ENCODE measurements at places on chromosomes 1 and 21. TPM values are rescaled to one million over a fixed set of nuclear protein-coding genes. Genes with fewer than 3 reads are reported as not detected.
A peak's percentile ranks its signal among the peaks of the same experiment; 100 is the strongest.

DNA sequence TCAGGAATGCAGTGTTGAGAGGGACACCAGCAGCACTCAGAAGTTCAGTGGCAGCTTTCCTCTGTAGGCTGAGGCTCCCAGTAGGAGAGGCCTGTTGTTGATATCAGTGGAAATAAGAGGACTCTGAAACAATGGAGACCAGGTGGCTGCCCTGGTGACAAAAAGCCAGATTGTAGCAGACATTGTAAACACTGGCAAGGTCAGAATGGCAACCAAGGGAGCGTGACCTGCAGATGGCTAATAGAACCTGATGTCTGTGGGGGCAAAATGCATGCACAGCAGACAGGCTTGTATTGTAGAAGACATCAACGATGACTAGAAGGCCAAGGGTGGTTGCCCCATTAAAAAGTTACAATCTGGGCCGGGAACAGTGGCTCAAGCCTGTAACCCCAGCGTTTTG is 53.1 kb upstream of the GPR37L1 start:
- no peak for DNase-seq

The NLRP3 gene
- 2.4 TPM for total RNA-seq

The KRTAP22-1 gene
- not detected for total RNA-seq

The HAO2 gene
- 0.16 TPM for total RNA-seq

- no peak for DNase-seq
Observed at GRCh38 chr1:118429856-118430255, 244.8 kb upstream of the SPAG17 start.

GRCh38 chr1:119288751-119289150 is 79.8 kb upstream of the HAO2 start:
- DNase-seq: no peak

- peak; percentile 69 for DNase-seq
Observed at GRCh38 chr1:27366411-27367159, at the start of gene MAP3K6. MAP3K6 (minus strand) TSS chr1:27366961; CDS start chr1:27366597, 364 bp downstream.

DNA sequence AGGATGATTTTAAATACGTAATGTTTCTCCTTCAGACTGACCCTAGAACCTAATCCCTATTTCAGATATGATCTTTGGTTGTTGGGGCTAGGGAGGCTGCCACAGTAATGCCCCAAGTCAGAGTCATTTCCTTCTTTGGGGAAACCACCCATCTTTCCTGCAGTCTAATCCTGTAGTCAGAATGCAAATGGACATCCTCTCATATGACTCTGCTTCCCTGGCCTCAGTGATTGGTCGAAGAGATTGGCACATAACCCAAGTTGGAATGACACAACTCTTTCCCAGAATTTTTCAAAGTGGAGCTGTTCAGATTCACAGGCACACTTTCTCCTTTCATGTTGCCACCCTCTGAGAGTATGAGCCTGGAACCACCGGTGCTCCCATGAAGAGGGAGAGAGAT is 58.8 kb upstream of the ZNF644 start:
- DNase-seq: no peak

GRCh38 chr1:94611681-94612475 is 70.3 kb upstream of the F3 start:
- DNase-seq: no peak

DNA sequence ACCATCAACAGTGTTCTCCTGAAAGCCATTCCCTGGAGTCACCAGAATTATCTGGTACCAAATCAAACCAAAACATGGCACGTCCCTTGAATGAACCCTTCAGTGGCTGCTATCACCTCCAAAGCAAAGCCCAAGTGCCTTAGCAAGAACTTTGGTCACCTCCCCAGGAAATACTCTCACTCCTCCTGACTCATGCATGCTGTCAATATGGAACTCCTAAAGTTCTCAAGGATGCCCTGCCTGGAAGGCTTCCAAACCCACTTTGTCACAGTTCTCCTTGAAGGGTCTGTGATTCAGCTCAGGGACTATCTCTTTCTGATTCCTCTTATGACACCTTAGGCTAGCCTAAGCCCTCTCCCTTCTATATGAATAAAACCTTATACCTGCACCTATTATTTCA is 146.1 kb upstream of the RUNX1 start:
- DNase-seq: no peak

- DNase-seq: no peak
Observed at GRCh38 chr1:168845140-168845539, 116.1 kb upstream of the DPT start.

DNA sequence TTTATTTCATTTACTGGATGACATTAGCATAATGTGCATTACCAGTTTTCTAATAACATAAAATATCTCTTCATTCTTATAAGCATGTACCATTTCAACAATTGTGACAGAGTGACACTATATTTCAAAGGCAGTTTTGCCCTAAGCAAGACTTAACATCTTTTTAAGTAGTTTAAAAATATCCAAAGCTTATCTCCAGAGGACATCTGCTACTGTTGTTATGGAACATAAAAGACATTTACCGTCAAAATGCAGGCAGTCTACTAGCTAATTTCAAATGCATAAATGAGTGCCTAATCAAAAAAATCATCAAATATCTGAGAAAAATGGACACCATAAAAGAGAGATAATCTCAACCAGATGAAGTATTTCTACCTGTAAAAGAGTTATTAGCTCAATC is 782.4 kb upstream of the BRINP3 start:
- DNase-seq: no peak

GRCh38 chr1:42674214-42674613 is 8.0 kb upstream of the YBX1 start:
- no peak for DNase-seq

DNA sequence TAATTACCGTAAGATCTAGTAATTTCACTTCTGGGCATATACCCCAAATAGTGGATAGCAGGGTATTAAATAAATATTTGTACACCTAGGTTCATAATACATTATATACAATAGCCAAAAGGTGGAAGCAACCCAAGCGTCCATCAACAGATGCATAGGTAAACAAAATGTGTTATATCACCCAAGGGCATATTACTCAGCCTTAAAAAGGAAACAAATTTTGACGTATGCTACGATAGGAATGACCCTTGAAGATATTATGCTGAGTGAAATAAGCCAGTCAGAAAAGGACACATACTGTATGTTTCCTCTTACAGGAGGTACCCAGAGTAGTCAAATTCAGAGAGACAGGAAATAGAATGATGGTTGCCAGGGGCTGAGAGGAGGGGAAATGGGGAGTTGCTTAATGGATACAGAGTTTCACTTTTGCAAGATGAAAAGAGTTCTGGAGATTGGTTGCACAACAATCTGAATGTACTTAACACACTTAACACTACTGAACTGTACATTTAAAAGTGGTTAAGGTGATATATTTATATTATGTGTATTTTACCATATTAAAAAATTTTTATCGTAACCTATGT is 36.6 kb upstream of the KCTD3 start:
- no peak for DNase-seq

- DNase-seq: no peak
Observed at GRCh38 chr1:25641931-25642573, 25.5 kb downstream of the MAN1C1 start.

The SUSD4 gene
- 6.3 TPM for total RNA-seq

GRCh38 chr1:60584371-60584770 is 498.0 kb upstream of the NFIA start:
- DNase-seq: no peak

- DNase-seq: no peak
Observed at GRCh38 chr1:115347282-115347681, 9.2 kb upstream of the NGF start.

DNA sequence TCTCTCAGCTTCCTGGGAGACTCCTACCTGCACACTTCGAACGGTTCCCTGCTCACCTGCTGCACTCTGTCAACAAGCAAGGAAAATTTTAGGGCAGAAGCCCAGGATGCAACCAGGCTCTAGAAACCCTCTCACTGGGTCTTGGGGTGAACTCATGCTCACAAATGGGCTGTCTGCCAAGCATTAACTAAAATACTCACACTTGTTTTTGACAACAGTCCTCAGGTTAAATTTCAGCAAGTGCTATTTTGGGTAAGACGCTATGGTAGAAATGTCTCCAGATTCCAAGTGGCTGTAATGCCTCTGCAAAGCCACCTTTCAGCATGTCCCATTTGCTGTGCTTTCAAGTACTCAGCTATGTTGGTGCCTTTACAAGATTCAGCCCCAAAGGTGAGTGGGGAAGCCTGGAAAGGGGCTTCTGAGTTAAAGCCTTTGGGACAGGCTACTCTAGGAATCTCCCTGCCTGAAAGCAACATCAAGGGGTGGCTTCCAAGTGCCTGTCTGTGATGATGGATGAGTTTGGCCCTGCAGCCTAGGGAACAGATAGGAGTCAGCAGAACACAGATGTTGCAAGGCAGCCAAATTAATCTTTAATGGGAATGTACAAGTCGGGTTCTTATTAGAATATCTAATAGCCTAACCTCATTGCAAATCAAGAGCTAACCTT is 211.9 kb upstream of the SPAG17 start:
- no peak for DNase-seq

DNA sequence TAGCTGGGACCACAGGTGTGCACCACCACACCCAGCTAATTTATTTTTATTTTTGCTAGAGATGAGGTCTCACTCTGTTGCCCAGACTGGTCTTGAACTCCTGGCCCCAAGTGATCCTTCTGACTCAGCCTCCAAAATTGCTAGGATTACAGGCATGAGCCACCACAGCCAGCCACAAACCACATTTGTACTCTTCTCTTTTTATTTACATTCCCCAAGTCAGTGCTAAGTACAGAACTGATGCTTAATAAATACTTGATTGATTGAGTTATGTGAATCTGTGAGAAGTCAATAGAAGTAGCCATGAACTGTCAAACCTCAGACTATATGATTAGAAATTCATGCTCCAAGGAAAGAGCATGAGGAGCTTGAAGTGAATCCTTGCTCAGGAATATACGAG is 48.5 kb upstream of the S1PR1 start:
- DNase-seq: no peak

GRCh38 chr1:27811741-27812500 is 18.7 kb upstream of the PPP1R8 start:
- DNase-seq: no peak

The TMPRSS3 gene
- total RNA-seq: not detected

DNA sequence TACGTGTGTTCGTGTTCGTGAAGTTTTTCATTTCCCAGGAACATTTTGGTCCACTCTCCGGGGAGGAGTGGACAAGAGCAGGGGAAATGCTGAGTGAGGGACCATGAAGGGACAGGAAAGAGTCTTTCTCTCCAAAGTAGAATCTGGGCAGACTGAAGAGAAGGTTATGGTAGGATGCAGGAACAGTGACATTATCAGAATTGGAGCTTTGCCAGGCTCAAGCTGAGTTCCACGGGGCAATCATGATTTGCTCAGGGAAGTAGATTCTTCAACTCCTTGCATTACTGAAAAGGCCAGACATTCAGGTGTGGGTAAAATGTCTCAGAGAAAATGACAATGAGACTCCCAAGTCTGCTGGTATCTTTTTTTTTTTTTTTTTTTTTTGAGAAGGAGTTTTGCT is 16.6 kb downstream of the ATP1A4 start:
- no peak for DNase-seq

DNA sequence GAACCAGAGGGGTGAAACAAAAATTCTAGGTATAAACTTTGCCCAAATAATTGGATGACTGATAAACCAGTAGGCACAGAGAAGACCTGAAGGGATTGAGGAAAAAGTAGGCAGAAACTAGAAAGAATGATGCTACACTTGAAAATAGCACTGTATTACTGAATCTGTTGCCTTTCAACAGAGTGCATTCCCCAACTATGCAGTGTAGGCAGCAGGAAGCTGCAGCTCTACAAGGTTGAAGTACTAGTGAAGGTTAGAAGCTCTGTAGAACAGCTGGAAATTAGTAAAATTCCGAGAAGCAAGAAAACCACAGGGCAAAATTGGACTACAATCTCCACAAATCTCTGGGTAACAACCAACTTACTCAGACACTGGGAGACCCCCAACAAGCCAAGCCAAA is 27.4 kb downstream of the ZNF644 start:
- no peak for DNase-seq

- no peak for DNase-seq
Observed at GRCh38 chr1:221633841-221634409, 108.0 kb downstream of the DUSP10 start.

GRCh38 chr21:43754948-43755781 is 20.9 kb downstream of the CSTB start:
- no peak for DNase-seq

DNA sequence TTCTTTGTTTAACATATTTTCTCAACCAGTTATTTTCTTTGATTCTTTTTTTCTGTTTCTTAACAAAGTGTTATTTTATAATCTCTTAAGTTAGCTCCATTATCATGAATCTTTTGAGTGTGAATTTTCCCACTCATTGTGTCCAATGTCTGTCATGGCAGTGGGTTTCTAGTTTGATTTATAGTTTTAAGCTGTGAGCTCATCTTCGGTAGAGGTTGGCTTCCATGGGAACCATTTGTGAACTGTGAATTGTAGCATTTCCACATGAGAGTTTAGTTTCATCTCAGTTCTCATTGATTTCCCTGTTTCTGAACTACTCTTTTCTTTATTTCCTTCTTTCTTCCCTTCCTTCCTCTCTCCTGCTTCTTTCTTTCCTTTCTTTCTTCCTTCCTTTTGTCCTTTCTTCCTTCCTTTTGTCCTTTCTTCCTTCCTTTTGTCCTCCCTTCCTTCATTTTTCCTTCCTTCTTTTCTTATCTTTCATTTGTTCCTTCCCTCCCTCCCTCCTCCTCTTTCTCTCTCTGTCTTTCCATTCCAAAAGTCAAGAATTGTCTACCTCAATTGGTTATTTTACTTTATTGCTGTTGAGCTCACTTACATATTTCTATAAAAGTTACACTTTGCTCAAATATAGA is 3.0 kb upstream of the CRB1 start:
- DNase-seq: no peak

The SLFNL1 gene
- total RNA-seq: 0.69 TPM

GRCh38 chr1:78170859-78171258 is 125.1 kb downstream of the GIPC2 start:
- DNase-seq: no peak

The KRTAP12-2 gene
- total RNA-seq: not detected

- no peak for DNase-seq
Observed at GRCh38 chr1:223225061-223225460, 82.0 kb upstream of the TLR5 start.
